ENCODE measurements at places on chromosomes 13 and 19. TPM values are rescaled to one million over a fixed set of nuclear protein-coding genes. Genes with fewer than 3 reads are reported as not detected.

DNA sequence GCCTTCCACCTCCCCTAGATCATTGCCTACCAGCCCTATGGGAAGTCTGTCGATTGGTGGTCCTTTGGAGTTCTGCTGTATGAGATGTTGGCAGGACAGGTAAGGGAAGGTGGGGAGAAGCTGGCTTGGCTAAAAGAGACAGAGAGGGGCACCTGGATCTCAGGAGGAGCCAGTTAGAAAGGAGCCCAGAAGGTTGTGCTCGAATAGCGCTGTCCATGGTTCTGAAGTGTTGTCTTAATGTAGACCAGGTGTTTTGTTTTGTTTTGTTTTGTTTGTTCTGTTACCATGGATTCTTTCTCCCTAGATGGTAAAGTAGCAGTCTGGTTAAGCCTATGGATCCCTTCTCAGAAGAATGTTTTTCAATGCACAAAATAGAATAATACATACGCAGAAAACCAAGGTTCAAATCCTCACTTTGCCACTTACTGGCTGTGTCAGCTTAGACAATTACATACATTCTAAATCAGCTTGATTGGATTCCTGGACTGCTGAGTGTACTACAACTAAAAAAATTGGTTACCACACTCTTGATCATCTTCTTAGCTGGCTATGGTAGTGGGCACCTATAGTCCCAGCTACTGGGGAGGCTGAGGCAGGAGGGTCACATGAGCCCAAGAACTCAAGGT, 5.9 kb upstream of the CACNG7 start:
- H3K4me3 ChIP-seq = no peak overlapping the region
- no peak for DNase-seq
- H3K4me1 ChIP-seq = peaks cover 5% of the 10 kb centered on the region
- H3K36me3 ChIP-seq = no peaks in the 10 kb centered on the region

- no peaks in the 10 kb centered on the region for H3K36me3 ChIP-seq
- H3K4me1 ChIP-seq = no peaks in the 10 kb centered on the region
- H3K4me3 ChIP-seq = no peak overlapping the region
- DNase-seq = no peak
- H3K27me3 ChIP-seq = no peaks in the 10 kb centered on the region
- peak overlapping the region; percentile 31 for H3K27ac ChIP-seq
These were observed 3.7 kb upstream of the RAP2A start for GRCh38 chr13:97430296-97430695.

- H3K36me3 ChIP-seq = no peaks in the 10 kb centered on the region
- no peak overlapping the region for H3K4me3 ChIP-seq
- H3K27ac ChIP-seq = no peak overlapping the region
- H3K27me3 ChIP-seq = no peaks in the 10 kb centered on the region
- H3K4me1 ChIP-seq = no peaks in the 10 kb centered on the region
These were observed 117.6 kb upstream of the SPRY2 start for GRCh38 chr13:80458543-80458942.

DNA sequence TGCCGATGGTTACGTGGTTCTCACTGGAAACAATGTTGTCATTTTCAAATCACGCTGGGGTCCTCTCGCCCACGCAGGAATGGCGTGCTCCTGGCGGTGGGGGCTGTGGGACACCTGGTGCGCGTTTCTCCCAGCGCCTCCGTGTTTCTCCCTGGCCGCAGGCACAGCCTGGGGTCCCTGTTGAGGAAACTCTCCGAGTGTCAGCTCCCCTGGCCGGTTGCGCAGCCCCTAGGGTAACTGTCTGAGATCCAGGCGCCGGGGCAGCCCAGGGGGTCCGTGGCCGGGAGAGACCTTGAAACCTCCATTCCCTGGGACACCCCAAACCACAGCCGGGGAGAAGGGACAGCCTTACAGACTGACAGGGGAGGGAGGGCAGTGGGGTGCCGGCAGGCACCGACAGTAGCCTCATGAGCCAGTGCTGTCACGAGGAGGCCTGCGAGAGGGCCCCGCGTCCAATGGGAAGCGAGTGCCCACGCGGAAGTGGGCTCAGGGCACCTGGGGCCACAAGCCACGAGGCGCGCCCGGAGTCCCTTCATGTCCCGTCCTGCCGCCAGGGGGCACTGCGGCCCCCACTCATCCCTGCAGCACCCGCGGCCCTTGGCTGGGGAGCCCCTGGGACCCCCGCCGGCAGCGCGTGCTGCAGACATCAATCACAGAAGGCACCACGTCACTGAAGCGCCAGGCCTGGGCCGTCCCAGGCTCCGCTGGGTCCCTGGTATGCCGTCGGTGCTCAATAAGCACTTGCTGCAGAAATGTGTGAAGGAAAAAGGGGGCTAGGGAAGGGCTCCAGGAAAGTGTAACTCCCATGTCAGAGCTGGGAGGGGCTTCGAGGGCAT, 9.5 kb downstream of the ADAMTSL5 start:
- DNase-seq = peak; percentile 69
- peaks cover 24% of the 10 kb centered on the region for H3K4me1 ChIP-seq
- H3K4me3 ChIP-seq = no peak overlapping the region
- H3K36me3 ChIP-seq = no peaks in the 10 kb centered on the region

PLA2G4C gene
- total RNA-seq = 18.5 TPM

ZNF486 gene
- total RNA-seq = 4.2 TPM

CAPNS1 gene
- total RNA-seq = 101 TPM
